ENCODE measurements at places on chromosomes 5 and 9.

DNA sequence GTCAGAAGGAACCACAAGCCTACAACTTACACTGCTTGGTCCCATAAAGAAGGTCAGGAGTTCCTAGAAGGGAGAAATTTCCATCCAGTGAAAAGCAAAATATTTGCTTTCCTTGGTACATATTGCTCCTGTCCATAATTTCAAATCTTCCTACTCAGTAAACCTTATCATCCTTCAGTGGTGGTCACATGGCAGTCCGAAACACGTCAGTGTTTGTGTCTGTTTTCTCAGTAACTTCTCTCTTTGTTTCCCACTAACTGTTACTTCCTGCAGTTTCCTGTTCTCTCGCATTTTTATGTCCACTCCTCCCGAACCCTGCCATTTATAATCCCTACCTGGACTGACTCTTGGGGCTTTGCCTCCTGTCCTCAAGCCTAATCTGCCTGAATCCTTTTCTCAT lies 129.1 kb downstream of the FANCC start:
- no peak for DNase-seq

- DNase-seq, result no peak
These were observed 22.9 kb downstream of the DNAH5 start for GRCh38 chr5:13921578-13921977.

DNA sequence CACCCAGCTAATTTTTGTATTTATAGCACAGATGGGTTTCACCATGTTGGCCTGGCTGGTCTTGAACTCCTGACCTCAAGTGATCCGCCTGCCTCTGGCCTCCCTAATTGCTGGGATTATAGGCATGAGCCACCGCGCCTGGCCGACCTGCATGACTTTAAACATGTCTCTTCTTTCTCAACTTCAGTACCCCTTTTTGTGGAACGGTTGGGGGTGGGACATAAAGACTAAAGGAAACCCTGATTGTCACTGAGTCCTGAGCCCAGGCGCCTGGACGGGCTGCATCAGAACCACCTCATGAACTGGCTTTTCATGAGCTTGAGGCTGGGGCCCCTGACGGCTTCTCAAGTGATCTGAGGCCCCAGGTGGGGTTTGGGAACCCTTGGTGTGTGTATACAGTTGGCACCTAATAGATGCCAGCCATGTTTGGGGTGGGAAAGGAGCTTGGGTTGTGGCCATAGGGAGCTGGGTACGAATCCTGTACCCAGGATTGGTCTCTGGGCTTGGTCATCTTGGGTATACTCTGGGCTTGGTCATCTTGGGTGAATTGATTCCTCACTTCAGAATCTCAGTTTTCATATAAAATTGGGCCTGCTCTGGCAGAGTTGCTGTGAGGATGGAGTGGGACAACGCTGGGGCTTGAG lies 2.2 kb downstream of the GRK6 start:
- no peak for DNase-seq

DNA sequence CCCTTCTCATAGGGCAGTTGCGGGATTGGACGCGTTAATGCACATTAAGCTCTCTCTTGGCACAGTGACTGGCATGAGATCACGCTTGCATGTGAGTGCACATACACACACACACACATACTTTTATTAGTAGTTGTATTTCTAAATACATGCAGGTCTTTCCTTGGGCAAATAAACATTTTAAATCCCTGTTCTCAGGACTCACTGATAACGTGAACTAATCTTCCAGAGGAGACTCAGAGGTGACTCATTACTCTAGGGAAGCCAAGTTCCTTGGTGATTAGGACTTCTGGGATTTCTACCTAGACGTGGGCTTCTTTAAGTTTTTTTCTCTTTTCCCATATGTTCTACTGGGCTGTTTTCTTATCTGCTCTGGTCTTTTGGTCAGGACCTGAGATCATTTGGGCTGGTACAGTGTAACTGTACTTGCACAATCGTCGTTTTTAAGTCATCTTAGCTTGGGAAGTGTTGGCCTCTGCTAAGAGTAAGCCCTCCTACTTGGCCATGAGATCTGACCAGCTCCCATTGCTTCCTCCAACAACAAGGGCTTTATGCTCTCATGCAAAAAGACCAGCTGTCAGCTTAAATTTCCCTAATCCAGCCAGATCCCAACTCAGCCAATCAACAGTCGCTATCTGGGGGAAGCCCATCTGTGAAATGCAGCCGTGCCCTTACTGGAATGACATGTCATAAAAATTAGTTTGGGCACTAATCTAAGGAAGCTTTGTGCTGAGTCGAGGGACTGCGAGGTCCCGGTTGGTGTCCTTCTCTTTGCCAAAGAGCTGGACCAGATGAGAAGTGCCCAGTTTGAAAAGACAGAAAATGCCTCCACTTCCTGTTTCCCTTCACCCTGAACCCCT lies 176.4 kb upstream of the ANKRD55 start:
- peak; percentile 78 for DNase-seq

- no peak for DNase-seq
These were observed 29.3 kb upstream of the AFAP1L1 start for GRCh38 chr5:149242339-149242738.

- no peak for DNase-seq
These were observed 19.3 kb downstream of the ECM2 start for GRCh38 chr9:92516521-92516920.

DNA sequence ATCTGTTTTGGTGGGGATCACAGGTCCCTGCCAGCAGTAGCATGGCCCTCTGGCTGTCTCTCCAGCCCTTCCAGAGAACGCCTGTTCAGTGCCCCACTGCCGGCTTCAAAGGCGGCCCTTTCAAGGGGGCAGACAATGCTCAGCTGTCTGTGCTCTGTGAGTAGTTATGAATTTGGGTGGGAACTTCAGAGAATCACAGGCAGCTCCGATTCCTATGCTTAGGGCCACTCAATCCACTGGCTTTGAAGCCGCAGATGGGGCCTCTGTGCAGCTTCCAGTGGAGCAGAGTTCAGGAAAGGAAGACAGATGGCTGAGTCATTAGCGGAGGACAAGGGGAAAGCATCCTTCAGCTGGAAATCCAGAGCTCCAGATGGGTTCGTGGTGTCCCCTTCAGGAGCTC lies 42.4 kb downstream of the NKX2-5 start:
- DNase-seq, result no peak

GRCh38 chr5:170552621-170553115 lies 48.8 kb downstream of the KCNIP1 start:
- peak; percentile 8 for DNase-seq

DNA sequence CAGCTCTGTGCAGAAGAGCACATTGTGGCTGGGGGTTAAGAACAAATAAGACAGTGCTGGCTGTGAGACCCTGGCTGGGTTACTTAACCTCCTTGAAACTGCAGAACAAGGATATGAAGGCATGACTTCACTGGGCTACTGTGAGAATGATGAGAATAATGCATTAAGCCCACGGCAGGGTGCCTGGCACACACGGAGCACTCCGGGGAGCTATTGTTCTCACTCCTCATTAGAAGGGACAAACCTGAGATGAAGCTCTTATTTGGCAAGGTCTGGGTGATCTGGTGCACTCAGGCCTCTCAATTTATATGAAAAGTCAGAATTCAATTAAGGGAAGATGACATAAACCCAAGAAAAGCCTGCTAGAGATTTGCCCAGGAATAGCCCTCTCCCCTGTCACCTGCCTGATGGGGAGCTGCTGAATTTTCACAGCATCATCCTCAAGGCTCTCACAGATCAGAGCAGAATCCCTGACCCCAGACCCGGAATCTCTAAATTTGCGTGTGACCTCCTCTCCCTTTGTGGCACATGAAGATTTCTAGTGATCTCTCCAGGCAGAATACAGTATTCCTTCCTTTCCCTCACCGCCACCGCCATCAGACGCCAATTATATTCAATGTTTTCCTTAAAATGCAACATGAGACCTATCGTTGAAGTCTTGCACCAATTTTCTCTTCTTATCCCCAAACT lies 102.1 kb downstream of the COL23A1 start:
- no peak for DNase-seq

Data from NCI-H1694 treated with DMSO at 0.1 percent for 48 hours (cell line).